Right ventricle myocardium inferior (tissue), 1 donor: ENCODE measurements at places on chromosomes 2 and 18.

DNA sequence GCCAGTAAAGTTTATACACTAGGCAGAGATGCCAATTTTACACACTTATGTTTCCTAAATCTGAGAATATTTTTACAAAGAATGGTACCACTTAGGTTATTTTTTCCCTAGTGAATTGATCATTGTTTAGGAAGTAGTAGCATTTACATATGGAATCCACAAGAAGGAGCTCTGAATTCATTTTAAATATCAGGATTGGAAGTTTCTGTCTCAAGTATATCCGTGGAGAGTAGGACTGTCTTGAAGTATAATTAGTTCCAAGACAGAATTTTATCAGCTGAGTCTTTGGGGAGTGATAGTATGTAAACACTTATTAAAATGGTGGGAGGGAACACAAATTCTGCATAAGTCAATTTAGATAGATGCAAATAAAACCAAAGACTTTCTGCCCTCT lies 82.3 kb upstream of the FAM98A start:
- DNase-seq = no peak

DNA sequence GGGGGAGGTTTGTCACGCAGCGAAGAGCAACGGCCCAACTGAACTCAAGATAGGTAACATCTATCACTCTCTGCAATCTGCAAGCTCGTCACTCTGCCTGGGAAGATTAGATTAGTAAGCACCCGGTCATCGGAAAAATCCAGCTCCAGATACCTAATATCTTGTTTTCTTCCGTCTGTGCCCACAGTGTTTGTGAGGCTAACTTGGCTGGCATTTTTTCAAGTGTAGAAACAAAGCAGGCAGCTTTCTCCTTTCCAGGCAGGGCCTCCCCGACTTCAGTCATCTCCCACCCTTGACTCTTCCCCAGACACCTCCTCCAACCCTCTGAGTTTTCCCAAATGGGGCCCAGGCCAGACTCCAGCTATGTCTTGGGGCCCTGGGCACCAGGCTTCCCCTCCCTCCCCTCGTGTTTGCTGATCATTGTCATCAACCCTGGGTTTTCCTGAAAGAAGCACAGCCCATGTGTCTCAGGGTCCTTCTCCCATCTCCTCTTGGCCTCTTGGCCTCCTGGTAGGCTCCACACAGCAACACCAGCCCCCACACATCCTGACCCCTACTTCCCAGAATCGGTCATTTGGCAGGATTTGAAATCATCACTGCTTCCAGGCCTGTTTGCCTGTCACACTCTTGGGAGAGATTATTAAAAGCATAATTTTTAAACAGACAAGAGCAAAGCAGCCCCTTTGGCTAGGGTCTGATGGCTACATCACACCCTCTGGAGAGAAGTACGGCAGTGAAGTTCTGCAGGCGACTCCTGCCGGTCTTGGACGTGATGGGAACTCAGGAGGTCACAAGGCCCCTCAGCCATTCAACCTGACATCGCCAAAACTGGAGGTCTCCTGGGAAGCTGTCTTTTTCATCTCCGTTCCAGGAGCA lies 144.9 kb upstream of the ID2 start:
- DNase-seq = no peak

DNA sequence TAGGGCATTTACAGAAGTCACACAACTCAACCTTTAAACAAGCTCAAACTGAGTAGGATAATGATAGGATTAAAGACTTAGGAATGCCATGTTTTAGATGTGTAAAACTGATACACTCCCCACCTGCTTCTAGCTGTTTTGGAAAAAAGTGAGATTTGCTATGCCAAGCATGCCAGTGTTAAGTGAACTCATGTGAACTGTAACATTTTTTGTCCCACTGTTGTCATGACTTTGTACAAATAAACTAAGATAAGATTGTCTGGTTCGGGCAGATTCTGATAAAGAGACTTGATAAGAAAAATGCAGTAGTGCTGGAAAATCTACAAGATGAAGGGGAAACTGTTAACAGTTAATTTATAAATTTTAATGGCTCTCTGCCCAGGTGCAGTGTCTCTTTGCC lies 66.5 kb downstream of the GLS start:
- DNase-seq = no peak

DNA sequence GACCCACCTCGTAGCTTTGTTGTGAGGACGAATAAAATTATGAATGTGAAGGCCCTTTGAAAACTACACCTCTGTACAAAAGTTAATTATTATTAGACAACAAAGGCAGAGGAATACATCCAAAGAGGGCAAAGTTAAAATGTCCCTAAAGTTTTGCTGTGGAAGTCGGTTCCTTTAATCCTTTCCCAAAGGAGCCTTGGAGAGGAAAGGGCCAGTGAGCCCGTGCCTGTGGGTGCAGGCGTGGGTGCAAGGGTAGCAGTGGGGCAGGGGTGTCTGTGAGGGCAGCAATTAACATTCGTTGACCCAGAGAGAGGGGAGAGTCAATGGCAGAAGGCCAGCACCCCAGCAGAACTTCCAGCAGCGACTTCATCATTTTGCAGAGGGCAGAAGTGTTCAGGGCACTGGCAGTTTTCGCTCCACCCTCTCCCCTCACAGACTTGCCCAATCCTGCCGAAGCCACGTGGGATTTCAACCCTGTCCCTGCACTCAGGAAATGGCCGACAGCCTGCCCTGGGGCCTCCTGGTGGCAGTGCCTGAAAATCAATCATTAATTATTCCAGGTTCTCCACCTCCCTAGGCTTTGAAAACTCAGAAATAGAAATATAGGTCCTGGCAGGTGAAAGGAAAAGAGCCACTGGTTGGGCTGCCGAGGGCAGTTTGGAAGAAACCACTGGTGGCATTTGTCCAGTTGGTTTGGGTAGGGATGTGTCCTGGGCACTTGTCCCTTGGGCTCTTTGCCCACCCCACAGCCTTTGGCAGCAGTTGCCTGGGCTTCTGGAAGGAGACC lies 4.2 kb upstream of the PAX8 start:
- DNase-seq = peak; percentile 76

GRCh38 chr2:136015699-136016098 lies 30.3 kb upstream of the DARS1 start:
- no peak for DNase-seq

- DNase-seq = no peak
Observed at GRCh38 chr2:239677453-239678185, 276.8 kb upstream of the HDAC4 start.

GRCh38 chr2:212721026-212721451 lies 182.4 kb upstream of the ERBB4 start:
- DNase-seq = peak; percentile 53

GRCh38 chr2:56811401-56811800 lies 627.6 kb downstream of the CCDC85A start:
- no peak for DNase-seq

GRCh38 chr2:40511661-40512213 lies 59.8 kb upstream of the SLC8A1 start:
- DNase-seq = no peak

DNA sequence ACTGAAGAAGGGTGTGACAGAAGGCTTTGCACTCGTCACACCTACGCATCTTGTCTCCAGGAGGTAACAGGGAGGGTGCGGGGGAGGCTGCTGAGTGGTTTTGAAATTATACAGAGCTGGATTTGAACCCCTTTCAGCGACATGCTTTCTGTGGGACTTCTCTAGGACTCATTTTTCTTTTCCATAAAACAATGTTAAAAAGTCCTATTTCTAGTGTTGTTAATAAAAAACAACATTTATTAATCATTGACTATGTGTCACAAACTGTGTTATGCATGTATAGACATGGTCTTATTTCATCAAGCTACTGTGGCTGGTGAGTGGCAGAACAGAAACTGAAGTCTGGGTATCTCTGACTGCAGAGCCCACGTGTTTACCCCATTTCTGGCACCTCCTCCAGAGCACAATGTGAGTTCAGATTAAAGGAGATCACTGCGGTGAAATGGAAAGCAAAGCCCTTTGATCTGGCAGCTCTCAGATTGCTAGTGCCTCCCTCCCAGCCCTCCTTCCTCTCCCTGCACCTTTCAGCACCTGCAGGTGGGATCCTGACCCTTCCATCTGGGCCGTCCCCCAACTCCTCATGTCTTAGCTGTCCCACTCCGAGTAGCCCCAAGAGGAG lies 315.5 kb upstream of the MYT1L start:
- no peak for DNase-seq

DNA sequence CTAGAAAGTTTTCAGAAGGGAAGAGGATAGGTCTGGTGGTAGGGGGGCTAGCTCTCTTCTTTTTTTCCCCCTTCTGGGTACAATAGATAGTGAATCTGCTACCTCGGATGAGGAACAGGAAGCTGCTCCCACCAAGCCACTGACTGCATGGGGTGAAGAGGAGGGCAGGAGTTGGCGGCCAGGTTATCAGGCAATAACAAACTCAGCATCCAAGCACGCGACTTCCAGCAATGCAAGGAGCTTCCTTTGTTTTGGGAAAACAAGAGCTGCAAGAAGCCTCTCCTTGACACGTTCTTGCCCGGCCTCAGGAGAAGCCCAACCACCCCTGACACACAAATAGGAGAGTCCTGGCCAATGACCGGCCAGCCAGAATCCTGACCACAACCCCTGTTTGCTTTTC lies 32.2 kb downstream of the NHEJ1 start:
- DNase-seq = no peak

DNA sequence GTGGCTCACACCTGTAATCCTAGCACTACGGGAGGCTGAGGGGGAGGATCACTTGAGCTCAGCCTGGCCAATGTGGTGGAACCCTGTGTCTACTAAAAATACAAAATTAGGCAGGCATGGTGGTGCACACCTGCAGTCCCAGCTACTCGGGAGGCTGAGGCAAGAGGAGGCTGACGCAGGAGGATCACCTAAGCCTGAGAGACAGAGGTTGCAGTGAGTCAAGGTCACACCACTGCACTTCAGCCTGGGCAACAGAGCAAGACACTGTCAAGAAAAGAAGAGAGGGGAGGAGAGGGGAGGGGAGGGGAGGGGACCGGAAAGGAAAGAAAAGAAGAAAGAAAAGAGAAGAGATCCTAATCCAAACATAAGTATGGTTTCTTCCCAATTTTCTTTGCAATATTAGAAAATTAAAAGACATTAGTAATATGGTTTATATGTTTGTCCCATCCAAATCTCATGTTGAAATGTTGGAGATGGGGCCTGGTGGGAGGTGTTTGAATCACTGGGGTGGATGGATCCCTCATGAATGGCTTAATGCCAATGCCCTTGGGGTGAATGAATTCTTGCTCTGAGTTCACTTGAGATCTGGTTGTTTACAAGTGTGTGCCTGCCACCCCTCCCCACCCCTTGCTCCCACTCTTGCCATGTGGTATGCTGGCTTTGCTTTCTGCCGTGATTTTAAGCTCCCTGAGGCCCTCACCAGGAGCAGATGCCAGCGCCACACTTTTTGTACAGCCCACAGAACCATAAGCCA lies 50.7 kb downstream of the TRIP12 start:
- DNase-seq = no peak

- DNase-seq = no peak
Observed at GRCh38 chr2:32472605-32473004, 115.8 kb downstream of the BIRC6 start.

- DNase-seq = no peak
Observed at GRCh38 chr2:31274401-31275075, 40.6 kb downstream of the EHD3 start.

GRCh38 chr2:237673130-237674001 lies 46.0 kb downstream of the LRRFIP1 start:
- DNase-seq = peak; percentile 94
